NK-92 treated with Interleukin-12 subunit alpha and Interleukin-12 subunit beta, amount 100 ng/mL, for 24 hours (cell line): ENCODE measurements at places on chromosomes 1 and 21.

DNA sequence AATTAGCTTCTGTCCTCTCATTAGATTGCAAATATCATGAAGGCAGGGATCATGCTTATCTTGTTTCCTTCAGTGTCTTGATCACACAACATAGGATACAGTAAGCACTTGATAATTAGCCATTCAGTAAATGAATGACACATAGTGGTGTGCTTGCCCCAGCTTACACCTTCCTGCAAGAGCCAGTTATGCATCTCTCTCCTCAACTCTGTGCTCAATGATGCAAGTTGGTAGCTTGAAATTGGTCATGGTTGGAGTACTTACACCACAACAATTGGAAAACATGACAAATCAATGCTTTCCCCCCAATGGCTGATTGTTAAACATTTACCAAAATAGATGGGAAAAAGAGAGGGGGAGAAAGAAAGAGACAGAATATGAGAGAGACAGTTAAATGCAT lies 129.2 kb downstream of the NUF2 start:
- DNase-seq: no peak

- no peak for DNase-seq
Observed at GRCh38 chr1:68175621-68176398, 56.5 kb downstream of the WLS start.

DNA sequence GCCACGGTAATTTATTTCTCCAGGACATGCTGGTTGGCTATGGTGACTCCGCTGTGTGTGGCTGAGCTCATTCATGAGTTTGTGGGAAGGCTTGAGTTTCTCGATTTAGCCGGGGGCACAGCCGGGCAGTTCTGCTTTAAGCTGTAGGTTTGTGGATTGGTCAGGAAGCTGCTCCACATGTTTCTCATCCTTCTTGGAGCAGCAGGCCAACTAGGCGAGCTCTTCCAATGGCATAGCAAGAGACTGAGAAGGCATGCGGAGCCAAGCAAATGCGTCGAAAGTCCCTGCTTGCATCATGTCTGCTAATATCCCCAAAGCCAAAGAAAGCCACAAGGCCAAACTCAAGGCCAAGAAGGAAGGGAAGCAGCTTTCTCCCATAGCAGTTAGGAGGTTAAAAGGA lies 71.6 kb upstream of the GREM2 start:
- no peak for DNase-seq

DNA sequence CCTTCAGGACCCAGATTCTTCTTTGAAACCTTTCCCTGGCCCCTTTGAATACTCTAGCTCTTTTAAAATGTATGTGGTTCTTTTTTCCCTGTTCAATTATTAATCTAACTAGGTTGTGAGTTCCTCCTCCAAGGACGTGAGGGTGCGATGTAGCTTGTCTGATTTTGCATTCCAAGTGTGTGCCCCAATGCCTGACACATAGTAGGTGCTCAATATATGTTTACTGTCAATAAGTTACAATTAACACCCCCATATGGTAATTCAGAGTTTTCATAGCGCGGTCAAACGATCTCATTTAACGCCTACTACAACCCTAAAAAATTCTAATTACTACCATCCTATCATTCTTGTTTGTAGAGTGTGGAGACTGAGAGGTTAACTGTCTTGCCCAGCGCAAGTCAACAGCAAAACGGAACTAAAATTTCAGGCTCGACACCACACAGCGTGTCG lies 482 bp upstream of the MTR start:
- no peak for DNase-seq

- DNase-seq: no peak
Observed at GRCh38 chr1:217948741-217949140, 317.6 kb downstream of the SPATA17 start.

- no peak for DNase-seq
Observed at GRCh38 chr1:200780545-200781369, 42.1 kb downstream of the CAMSAP2 start.
